NCI-H446 treated with DMSO at 0.1 percent for 48 hours (cell line): ENCODE measurements at places on chromosomes 3 and 15.

DNA sequence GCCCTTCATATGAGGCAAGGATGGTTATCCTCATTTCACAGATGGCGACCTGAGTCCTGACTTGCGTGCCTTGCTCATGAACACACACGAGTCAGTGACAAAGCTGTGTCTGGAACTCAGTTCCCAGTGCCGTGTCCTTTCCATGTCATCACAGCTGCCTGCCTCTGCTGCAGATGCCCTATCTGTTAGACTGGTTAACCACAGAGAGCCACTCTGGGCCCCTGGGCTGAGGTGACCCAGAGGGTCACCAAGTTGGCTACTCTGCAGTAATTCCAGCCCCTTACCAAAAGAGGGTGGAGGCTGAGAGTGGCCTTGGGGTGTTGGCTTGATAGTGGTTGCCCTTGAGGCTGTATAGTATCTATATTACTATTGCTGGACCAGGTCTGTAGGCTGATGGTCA, 41.0 kb downstream of the RAB11A start:
- no peak for DNase-seq

DNA sequence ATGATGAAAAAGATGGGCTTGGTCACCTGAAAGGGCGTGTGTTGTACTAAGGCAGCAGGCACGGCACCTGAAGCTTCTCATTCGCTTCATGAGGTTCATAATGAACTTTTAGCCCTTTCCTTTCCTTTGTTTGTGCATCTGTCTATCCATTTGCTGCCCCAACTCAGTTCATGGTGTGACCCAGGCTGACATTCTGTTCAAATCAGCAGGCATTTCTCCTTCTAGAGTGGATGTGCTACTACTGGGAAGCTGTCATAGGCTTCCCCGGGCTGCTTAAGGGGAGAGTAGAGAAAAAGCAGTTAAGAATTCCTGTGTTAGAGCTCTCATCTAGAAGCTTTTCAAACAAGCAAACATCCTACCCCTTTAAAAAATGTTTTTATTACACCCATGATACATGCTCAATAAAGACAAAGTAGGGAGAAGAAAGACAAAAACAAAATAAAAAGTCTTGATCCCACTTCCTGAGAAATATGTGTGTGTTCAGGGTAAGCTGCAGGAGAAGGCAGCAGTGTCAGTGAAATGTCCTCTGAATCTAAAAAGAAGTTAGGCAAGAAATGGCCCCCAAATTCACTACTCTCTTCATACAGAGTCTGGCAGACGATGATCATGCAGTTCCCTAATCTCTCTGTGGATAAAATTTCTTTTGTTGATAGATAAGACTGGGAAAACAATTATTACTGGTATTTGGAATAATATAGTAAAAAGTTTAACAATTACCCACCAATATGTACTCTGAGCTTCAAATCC, 136.9 kb upstream of the PFN2 start:
- DNase-seq = peak; percentile 51

GRCh38 chr3:4986175-4986781, 7.0 kb downstream of the BHLHE40 start:
- DNase-seq = no peak

- DNase-seq = no peak
Measured at GRCh38 chr3:175338775-175339535, 479.8 kb downstream of the NAALADL2 start.

GRCh38 chr3:65130782-65131181, 443.0 kb upstream of the ADAMTS9 start:
- no peak for DNase-seq

- DNase-seq = no peak
Measured at GRCh38 chr3:62376906-62377877, 3.8 kb upstream of the FEZF2 start.

DNA sequence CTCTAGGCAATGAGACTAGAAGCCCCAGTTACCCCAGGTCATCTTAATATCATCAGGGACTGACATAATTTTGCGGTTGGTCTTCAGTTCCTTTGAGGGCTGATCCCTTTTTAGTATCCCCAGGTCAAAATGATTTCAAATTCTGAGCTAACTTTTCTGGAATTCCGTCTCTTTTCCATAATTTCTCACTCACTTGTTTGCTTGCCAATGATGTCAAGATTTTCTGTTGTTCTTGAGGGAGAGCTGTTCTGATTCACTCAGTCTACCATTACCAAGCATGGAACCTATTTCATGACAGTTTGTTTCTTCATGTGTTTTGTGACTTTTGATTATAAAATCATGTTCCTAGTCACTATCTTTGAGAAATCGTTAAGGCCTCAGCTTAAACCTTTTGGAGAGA, 190.5 kb upstream of the LYSMD4 start:
- DNase-seq = no peak

GRCh38 chr3:23115171-23115877, 87.8 kb upstream of the UBE2E2 start:
- no peak for DNase-seq

GRCh38 chr3:40655551-40655950, 130.8 kb downstream of the ZNF621 start:
- DNase-seq = no peak

DNA sequence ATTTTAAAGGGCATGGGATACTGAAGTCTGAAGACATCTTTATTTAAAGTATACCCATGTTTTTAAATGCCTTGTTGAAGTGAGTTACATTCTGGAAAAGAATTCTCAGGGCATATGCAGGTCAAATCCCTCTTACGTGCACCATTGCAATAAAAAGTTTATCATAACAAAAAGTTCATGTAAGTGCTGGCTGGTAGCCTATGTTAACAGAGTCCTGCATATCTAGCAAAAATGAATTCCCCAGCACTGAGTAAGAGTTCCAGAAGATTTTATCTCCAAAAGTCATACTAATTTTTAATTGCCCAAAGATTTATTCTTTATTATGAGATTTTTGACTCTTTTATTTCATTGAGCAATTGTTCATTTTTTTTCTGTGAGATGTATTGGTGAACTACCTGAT, 104.7 kb upstream of the ROBO1 start:
- no peak for DNase-seq

- DNase-seq = no peak
Measured at GRCh38 chr3:86794361-86795065, 196.4 kb downstream of the VGLL3 start.

DNA sequence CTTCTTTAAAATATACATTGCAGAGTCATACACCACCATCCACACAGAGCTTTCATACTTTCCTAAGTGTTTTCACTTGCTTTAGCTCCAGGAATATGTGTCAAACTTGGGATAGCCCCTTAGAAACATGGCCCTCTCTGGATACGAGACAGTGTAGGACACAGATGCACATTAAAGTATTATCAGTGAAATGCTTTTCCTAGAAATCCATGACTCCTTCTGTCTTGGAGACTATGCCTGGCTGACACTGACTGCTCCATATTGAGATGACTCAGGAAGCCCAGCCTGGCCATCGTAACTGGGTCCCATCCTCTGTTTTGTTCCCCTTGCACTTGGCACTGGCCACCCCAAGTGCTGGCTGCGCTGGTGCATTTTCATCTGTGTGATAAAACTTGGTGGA, 204.8 kb downstream of the PDZRN3 start:
- no peak for DNase-seq

GRCh38 chr3:131794766-131795388, 239.9 kb downstream of the CPNE4 start:
- DNase-seq = peak; percentile 33

GRCh38 chr3:113507501-113508067, 7.4 kb downstream of the SPICE1 start:
- no peak for DNase-seq

DNA sequence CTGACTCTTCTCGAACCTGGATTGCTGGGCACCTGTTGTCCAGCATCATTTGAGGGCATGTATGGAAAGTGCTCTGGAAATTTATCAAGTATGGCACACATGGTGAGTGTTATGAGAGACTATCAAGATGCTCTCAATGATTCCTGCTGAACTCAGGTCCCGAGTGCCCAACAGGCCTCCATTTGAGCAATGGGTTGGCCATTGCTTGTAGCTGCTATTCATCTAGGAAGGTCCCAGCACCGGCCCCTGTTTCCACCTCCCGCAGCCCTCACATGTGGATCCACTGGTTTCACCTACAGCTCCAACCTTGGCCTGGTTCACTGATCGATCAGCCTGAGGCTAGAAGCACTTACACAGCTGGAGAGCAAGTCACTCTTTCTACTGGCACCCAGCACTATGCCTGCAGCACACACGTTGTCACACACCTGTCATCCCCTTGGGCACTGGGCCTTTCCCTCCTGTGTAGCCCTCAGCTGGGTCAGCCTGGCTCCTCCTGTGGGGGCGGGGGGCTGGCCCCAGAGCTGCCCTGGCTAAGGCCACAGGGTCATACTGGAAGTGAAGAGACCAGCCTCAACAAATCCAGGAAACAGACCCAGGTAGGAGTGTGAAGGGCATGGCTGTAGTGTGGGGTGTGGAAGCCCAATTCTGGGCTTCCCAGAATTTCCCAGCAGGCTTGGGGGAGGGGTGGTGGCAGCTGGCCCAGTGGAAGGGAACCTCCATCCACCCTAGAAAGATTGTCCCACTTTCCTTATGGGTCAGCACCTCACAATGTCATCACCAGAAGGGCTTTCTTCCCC, 41.7 kb upstream of the SMAD3 start:
- no peak for DNase-seq

DNA sequence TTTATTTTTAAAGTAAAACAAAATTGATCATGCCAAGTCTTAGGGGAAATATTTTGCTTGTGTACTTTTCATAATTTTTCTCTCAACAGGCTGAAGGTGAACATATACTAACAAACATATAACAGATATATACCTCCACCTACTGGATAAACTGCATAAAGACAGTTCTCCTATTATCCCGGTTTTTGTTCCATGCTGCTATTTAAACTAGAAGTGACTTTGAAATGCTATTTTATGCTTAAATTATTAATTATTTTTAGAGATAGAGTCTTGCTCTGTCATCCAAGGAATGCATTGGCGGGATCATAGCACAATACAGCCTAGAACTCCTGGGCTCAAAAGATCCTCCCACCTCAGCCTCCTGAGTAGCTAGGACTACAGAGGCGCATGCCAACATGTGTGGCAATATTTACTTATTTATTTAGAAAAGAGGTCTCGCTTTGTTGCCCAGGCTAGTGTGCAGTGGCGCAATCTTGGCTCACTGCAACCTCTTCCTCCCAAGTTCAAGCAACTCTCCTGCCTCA, 49.8 kb downstream of the ST3GAL6 start:
- peak; percentile 30 for DNase-seq

GRCh38 chr3:5348229-5348902, 160.9 kb downstream of the EDEM1 start:
- DNase-seq = no peak

GRCh38 chr3:14876921-14877333, 58.2 kb downstream of the FGD5 start:
- no peak for DNase-seq

- no peak for DNase-seq
Measured at GRCh38 chr3:57298041-57298440, 5.6 kb upstream of the ASB14 start.

DNA sequence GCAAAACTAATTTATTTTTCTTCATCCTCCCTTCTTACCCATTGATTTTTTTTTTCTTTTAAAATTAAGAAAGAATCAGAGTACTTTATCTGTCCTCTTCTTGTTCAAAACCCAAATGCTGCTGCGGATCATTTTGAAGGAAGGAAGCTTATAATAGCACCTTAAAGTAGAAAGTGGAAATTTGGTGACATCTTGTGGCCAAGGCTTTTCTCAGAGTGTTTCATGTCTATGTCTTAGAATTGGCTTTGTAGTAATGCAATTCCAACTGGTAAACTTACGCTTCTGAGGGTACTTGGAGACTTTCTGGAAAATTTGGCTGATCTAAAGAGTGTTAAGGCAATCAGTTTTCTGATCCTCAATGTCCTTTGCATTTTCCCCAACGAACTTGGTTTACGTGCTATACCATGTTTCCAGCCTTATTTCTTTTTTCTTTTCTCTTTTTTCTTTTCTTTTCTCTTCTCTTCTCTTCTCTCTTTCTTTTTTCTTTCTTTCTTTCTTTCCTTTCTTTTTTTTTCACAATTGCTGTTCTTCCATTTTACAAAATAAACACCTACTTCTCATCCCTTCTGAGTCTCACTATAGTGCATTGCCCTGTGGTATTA, 30.7 kb downstream of the C3orf38 start:
- no peak for DNase-seq

- DNase-seq = no peak
Measured at GRCh38 chr3:183699238-183699947, 1.8 kb downstream of the YEATS2 start.

DNA sequence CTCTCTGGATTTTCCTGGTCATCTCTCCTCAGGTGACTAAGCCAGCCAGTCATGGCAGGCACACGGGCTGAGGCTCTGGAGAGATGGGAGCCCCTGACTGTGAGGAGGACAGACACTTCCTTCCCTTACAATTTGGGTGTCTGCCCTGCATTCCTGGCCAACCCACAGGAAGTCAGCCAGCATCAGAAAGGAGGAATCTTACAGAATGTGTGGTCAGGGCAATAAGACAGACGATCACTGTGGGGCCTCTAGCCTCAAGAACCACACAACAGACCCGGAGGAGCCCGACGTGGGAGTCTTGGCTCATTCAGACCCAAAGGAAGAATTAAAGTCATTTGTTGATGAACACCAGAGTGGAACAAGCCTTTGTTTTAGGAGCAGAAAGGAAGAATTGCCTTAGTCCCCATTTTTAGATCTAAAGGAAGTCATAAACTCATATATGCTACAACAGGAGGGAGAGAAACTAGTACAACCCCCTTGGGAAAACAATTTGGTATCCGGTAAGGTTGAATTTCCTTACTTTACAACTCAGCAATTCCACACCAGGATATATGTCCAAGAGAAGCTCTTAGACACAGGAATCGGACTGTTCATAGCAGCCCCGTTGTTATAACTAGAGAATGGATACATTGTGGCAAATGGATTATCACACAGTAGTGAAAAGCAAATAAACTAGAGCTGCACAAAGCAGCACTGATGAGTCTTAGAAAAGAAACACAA, 62.2 kb downstream of the ABTB1 start:
- no peak for DNase-seq

GRCh38 chr3:111302063-111302462, 230.4 kb downstream of the NECTIN3 start:
- no peak for DNase-seq

DNA sequence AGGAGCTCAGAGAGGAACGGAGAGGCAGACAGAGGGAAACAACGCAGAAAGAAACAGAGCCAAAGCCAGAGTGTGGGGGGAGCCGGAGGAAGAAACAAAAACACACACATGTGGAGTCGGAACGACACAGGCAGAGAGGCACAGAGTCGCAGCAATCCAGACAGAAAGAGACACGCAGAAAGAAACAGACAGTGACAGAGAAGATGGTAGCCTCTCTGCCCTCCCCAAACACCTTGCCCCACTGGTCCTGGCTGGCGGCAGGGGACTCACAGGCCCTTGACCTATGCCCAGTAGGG, 1.7 kb downstream of the NCKIPSD start:
- DNase-seq = no peak

GRCh38 chr15:46222826-46223225, 588.0 kb downstream of the SQOR start:
- DNase-seq = no peak
